ENCODE measurements at places on chromosomes 1 and 21.
A peak's percentile ranks its signal among the peaks of the same experiment; 100 is the strongest.

- no peak overlapping the region for H3K27ac ChIP-seq
- H3K27me3 ChIP-seq = no peaks in the 10 kb centered on the region
- no peak overlapping the region for H3K4me3 ChIP-seq
- peak; percentile 26 for DNase-seq
- no peaks in the 10 kb centered on the region for H3K4me1 ChIP-seq
- no peaks in the 10 kb centered on the region for H3K36me3 ChIP-seq
These were observed 16.9 kb downstream of the NTMT2 start for GRCh38 chr1:170162459-170163246.

DNA sequence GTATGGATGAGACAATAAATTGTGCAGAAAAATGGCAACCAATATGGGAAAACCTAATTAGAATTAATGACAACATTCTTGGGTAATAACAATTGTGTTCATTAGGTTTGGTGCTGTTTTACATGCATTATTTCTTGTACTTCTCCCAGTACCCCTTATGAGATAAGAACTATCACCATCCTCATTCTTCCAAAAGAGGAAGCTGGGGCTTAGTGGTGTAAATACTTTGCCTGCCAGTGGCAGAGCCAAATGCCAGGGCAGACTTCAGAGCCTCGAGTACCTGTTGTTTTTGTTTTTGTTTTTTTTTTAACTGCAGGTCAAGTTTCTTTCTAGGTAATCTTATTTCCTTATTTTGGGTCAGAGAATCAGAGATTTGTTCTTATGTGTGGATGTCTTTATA lies 206.4 kb downstream of the RHOU start:
- no peaks in the 10 kb centered on the region for H3K27me3 ChIP-seq
- DNase-seq = no peak
- H3K4me1 ChIP-seq = peaks cover 5% of the 10 kb centered on the region
- no peak overlapping the region for H3K27ac ChIP-seq
- no peaks in the 10 kb centered on the region for H3K36me3 ChIP-seq

DNA sequence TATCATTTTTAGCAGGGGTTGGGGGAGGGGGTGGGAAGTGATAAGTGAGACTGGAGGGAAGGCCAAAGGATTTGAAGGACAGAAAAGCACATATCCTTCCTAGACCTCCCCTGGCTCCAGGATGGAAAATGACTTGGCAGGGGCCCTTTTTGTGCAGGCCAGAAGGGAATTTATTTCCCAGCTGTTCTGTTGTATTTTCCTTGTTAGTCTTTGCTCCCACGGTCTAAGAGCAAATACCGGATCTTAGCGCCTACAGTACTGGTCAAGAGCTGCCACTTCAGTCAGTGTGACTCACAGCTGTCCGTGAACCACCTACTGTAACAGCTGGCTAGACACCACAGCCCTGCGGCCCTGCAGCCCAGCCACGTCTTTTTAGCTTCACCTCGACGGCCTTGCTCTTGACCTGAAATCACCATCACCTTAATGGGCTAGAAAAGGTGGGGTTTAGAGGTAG lies 51.0 kb upstream of the ERRFI1 start:
- DNase-seq = no peak
- peaks cover 2% of the 10 kb centered on the region for H3K4me1 ChIP-seq
- no peaks in the 10 kb centered on the region for H3K27me3 ChIP-seq
- H3K4me3 ChIP-seq = no peak overlapping the region
- no peaks in the 10 kb centered on the region for H3K36me3 ChIP-seq

DNA sequence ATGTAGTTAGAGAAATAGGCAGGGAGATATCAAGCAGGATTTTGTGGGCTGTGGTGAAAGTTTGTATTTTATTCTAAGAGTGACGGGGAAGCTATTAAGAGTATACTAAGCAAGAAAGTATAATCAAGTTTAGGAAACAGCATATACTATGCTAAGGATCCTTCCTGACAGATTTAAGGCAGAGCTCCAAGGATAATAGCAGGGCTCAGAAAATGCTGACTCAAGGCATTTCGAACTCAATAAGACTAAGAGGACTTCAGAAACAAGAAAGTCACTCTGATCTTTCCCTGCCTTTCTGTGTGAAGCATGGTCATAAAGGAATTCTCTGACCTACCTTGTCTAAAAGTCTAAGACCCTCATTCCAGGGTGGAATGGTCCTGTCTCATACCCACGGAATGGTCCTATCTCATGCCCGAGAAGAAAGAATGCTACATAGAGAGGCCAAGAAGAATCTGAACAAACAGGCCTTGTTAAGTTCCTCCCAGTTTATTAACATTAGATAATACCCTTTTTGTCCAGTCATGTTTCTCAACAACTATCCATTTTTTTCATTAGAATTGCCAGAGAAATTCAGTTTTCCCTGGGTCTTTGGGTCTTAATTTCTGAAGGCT lies 59.1 kb downstream of the HFM1 start:
- H3K4me3 ChIP-seq = no peak overlapping the region
- no peaks in the 10 kb centered on the region for H3K27me3 ChIP-seq
- DNase-seq = no peak
- H3K36me3 ChIP-seq = peaks cover 5% of the 10 kb centered on the region
- no peak overlapping the region for H3K27ac ChIP-seq

DNA sequence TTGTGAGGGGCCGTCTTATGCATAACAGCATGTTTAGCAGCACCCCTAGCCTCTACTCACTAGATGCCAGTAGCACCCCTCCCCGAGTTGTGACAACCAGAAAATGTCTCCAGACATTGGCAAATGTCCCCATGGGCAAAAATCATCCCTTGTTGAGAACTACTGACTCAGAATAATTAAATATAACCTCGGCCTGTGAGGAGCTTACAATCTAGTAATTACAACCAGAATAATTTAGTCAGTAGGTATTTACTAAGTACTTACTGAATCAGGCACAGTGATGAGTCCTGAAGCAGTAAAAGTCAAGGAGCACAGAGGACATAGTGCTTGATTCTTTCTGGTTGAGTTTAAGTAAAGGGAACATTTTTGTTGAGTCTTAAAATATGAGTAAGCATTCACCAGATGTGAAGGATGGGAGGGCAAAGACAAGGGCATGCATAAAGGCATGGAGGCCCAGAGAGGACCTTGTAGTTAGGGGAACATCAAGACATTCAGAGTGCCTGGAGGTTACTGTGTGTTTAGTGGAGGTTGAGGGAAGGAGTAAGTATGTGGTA lies 44.1 kb upstream of the KCNQ4 start:
- DNase-seq = no peak
- H3K4me3 ChIP-seq = no peak overlapping the region
- peaks cover 11% of the 10 kb centered on the region for H3K36me3 ChIP-seq
- peaks cover 1% of the 10 kb centered on the region for H3K4me1 ChIP-seq

DNA sequence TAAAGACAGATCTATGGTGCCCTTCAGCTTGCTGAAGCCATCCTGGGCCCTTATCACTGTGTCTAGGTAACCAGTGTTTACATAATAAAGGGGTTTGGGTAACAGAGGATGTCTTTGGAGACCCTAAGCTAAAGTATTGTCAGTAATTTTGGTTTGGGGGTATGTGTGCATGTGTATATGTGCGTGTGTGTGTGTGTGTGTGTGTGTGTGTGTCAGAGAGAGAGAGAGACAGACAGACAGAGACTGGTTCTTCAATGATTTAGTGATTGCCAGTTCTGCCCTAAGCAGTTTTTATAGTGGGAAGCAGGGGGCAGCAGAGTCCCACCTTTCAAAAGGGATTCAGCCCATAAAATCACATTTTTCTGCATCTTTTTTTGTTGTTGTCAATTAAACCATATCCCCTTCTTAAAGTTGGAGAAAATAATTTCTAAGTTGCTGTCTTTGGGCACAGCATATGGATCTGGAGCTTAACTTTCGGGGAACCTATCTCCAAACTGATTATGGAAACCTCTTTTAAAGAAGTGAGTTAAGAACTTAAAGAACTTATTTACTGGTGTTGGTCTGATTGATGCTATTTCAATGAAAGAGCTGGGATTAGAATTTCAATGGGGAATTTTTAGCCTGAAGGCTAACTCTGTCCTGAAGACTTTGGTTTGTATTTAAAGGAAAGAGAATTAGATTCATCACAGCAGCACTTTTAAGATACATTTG lies 51.1 kb downstream of the ZNF326 start:
- H3K4me1 ChIP-seq = no peaks in the 10 kb centered on the region
- no peak overlapping the region for H3K4me3 ChIP-seq
- no peaks in the 10 kb centered on the region for H3K27me3 ChIP-seq
- no peak overlapping the region for H3K27ac ChIP-seq
- DNase-seq = peak; percentile 11
- H3K36me3 ChIP-seq = no peaks in the 10 kb centered on the region

GRCh38 chr1:194367121-194367520 lies 1180.7 kb upstream of the B3GALT2 start:
- no peaks in the 10 kb centered on the region for H3K27me3 ChIP-seq
- no peak overlapping the region for H3K4me3 ChIP-seq
- H3K36me3 ChIP-seq = no peaks in the 10 kb centered on the region
- H3K4me1 ChIP-seq = no peaks in the 10 kb centered on the region
- no peak overlapping the region for H3K27ac ChIP-seq

- peaks cover 18% of the 10 kb centered on the region for H3K4me1 ChIP-seq
- no peak overlapping the region for H3K4me3 ChIP-seq
- no peaks in the 10 kb centered on the region for H3K27me3 ChIP-seq
- H3K36me3 ChIP-seq = no peaks in the 10 kb centered on the region
These were observed 146.0 kb upstream of the COL6A1 start for GRCh38 chr21:45835301-45836267.

GRCh38 chr21:23008601-23009202 lies 2010.5 kb downstream of the NCAM2 start:
- H3K27ac ChIP-seq = no peak overlapping the region
- peaks cover 3% of the 10 kb centered on the region for H3K4me1 ChIP-seq
- H3K36me3 ChIP-seq = no peaks in the 10 kb centered on the region
- H3K27me3 ChIP-seq = no peaks in the 10 kb centered on the region

DNA sequence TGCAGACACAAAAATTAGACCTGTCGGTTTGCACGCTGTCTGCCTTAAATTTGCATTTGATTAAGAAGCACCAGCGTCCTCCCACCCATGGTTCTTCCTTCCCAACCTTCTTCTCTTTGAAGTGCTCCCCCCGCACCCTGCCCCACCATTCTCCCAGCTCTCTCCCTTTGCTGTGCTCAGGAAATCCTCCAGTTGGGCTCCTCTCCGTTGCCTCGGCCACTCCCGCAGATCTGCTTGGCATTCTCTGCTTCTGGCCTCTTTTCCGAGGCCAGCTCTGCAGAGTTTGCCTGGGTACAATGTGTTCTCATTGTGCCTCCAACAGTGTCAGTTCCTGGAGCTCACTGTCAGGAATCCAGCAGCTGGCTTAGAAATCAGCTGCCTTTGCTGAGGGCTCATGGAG lies 126.1 kb downstream of the NAV1 start:
- DNase-seq = no peak
- H3K27me3 ChIP-seq = no peaks in the 10 kb centered on the region
- H3K27ac ChIP-seq = no peak overlapping the region
- peaks cover 9% of the 10 kb centered on the region for H3K4me1 ChIP-seq
- no peak overlapping the region for H3K4me3 ChIP-seq

DNA sequence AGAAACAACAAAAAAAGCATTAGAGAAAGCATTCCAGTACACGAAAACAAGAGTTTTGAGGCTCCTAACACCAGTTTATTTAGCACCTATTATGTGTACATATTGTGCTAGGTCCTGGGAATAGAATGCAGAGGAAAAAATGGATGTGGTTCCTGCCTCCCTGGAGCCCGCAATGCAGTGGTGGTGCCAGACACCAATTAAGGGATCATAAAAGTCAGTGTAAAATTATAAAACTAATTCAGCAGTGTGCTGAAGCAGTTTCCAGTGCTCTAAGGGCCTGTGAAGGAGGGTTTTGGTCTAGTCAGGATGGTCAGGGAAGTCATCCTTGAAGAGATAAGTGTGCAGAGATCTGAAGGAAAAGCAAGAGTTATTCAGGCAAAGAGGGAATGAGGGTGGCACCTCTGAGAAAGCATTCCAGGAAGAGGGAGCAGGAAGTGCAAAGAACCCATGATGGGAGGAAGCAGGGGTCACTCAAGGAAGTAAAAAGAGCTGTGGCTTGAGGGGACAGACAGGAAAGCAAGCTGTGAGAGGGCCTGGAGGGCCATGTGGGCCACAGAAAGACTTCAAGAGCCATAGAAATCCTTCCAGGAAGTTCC lies 65.2 kb upstream of the IFNLR1 start:
- H3K27ac ChIP-seq = no peak overlapping the region
- no peaks in the 10 kb centered on the region for H3K27me3 ChIP-seq
- no peak for DNase-seq
- H3K36me3 ChIP-seq = no peaks in the 10 kb centered on the region
- no peaks in the 10 kb centered on the region for H3K4me1 ChIP-seq

GRCh38 chr1:164576291-164577271 lies 17.6 kb downstream of the PBX1 start:
- no peak overlapping the region for H3K4me3 ChIP-seq
- H3K27me3 ChIP-seq = no peaks in the 10 kb centered on the region
- no peak overlapping the region for H3K27ac ChIP-seq
- H3K4me1 ChIP-seq = peaks cover 24% of the 10 kb centered on the region
- H3K36me3 ChIP-seq = peaks cover 3% of the 10 kb centered on the region

GRCh38 chr1:43949678-43950077 lies 2.9 kb downstream of the IPO13 start:
- H3K36me3 ChIP-seq = peaks cover 5% of the 10 kb centered on the region
- no peaks in the 10 kb centered on the region for H3K27me3 ChIP-seq
- no peak overlapping the region for H3K4me3 ChIP-seq
- no peak overlapping the region for H3K27ac ChIP-seq

DNA sequence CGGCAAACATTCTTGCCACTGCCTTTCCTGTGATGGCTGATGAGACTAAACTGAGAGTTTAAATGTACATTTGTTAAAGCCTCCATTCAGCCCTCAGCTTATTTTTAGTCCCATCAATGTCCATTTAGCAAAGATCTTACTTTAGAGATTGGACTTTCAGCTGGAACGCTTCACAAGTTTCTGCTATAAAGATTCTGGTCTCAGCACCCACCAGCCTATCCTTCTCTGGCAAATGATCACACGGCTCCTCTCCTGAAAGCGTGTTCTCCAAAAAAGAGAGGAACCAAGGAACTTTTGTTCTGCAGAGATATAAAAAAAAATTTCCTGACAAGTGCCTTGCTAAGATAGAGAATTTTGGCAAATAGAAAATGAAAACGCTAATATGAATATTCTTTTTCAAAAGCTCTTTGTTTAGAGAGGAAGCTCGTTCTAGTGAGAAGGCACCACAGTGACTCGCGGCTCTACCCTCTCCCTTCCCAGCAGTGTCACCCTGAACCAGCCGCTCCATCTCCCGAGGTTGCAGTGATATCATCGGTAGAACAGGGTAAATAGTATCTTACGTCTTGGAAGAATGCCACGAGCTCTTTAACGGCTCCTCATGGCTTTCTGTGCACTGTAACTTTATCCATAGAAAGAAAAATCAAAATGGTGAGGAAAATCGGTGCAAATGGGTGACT lies 200.2 kb downstream of the APP start:
- H3K27ac ChIP-seq = no peak overlapping the region
- no peak overlapping the region for H3K4me3 ChIP-seq
- no peaks in the 10 kb centered on the region for H3K27me3 ChIP-seq
- H3K4me1 ChIP-seq = no peaks in the 10 kb centered on the region
- H3K36me3 ChIP-seq = peaks cover 90% of the 10 kb centered on the region
- no peak for DNase-seq

- peaks cover 6% of the 10 kb centered on the region for H3K4me1 ChIP-seq
- no peak for DNase-seq
- H3K27ac ChIP-seq = no peak overlapping the region
- H3K27me3 ChIP-seq = no peaks in the 10 kb centered on the region
- H3K36me3 ChIP-seq = no peaks in the 10 kb centered on the region
These were observed 31.4 kb upstream of the S1PR1 start for GRCh38 chr1:101205457-101205856.
